Activated CD8-positive, alpha-beta memory T cell treated with anti-CD3 and anti-CD28 coated beads, Interleukin-2, amount 10 ng/mL, durations not matched to agents 7 days and 5 days (primary cell): ENCODE measurements at places on chromosomes 16 and 17. TPM values are rescaled to one million over a fixed set of nuclear protein-coding genes. Genes with fewer than 3 reads are reported as not detected.

- DNase-seq, result no peak
These were observed 9.0 kb upstream of the MTSS2 start for GRCh38 chr16:70694868-70695218.

DNA sequence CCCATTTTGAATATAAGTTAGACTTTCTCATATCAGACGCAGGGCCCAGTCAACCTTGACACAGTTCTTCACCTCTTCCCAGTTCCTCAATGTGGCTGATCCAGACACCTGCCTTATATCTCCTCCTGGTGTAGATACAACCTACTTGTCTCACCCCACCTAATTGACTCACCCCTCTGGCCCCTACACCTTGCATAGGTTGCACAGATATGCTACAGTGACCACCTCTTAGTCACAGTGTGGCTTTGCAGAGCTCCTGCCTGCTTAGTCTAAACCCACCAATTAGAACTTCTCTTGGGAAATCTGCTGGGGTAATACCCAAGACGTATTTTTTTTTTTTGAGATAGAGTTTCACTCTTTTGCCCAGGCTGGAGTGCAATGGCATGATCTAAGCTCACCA, 16.8 kb downstream of the CHP2 start:
- no peak for DNase-seq

- DNase-seq, result no peak
These were observed 5.1 kb upstream of the ERN1 start for GRCh38 chr17:64135000-64135399.

DNA sequence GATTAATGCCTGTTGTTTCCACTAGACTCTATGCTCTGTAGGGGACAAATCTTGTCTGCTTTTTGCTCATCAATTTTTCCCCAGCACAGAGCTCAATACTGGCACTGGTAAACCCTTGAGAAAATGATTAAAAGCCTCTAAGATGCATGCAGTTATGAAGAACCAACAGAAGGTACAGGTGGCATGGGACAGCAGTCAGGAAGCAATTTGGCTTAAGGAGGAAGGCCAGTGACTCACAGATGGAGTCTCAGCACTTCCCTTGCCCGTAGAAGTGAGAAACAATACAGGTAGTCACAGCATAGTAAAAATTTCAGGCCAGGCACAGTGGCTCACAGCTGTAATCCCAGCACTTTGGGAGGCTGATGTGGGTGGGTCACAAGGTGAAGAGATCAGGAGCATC, 504.7 kb upstream of the RBFOX1 start:
- DNase-seq, result no peak

DNA sequence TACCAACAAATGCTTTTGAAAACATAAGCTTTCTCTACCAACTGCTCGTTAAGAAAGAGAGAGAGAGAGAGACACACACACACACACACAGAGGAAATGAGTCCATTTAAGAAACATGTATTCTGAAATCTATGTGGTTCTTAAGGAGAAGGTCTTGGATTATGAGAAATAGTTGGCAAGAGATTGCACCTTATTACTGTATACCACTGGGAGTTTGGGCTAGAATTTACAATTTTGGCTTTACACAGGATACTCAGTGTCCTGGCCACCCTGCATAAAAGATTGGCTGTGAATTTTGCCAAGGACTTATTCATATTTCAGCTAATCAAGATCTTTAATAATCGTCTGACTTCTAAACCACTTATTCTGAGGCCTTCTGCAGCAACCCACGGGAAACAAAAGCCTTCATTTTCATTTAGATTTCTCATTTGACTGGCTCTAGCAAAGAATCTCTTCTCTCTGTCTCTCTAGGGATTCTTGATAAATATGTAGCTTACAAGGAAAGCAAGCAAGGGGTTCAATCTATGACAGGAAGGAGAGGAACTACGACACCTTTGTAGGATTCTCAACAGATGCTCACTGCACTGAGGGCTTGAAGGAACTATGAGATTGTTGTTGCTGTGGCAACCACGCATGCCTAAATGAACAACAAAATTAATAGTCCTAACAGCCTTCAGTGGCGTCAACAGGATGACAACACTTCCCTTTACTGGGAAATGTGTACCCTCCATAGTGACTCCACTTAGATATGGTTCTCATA, 75.3 kb upstream of the GNAO1 start:
- DNase-seq, result no peak

TAT gene
- total RNA-seq, result not detected

GCGR gene
- not detected for total RNA-seq

AATK gene
- total RNA-seq, result 0.06 TPM

CCL1 gene
- total RNA-seq, result 0.73 TPM

TBX4 gene
- total RNA-seq, result not detected
